ENCODE measurements at places on chromosomes 6 and 20. TPM values are rescaled to one million over a fixed set of nuclear protein-coding genes. Genes with fewer than 3 reads are reported as not detected.

GRCh38 chr6:119587537-119587936, 238.0 kb upstream of the MAN1A1 start:
- DNase-seq = no peak

GRCh38 chr20:821046-821730, 12.3 kb upstream of the FAM110A start:
- no peak for DNase-seq

Gene TEAD3
- 3.0 TPM for total RNA-seq

Gene ADAM33
- 0.67 TPM for total RNA-seq

- DNase-seq = peak; percentile 80
Observed at GRCh38 chr20:63973636-63974401, 4.1 kb upstream of the ZNF512B start.

- no peak for DNase-seq
Observed at GRCh38 chr6:128736780-128737179, 146.2 kb upstream of the LAMA2 start.

- no peak for DNase-seq
Observed at GRCh38 chr20:53950031-53950430, 120.4 kb downstream of the BCAS1 start.

Gene ENTPD6
- total RNA-seq = 41.2 TPM

Gene HEY2
- total RNA-seq = 2.1 TPM

- DNase-seq = peak; percentile 79
Observed at GRCh38 chr6:43263314-43264178, 20.3 kb downstream of the TTBK1 start.

DNA sequence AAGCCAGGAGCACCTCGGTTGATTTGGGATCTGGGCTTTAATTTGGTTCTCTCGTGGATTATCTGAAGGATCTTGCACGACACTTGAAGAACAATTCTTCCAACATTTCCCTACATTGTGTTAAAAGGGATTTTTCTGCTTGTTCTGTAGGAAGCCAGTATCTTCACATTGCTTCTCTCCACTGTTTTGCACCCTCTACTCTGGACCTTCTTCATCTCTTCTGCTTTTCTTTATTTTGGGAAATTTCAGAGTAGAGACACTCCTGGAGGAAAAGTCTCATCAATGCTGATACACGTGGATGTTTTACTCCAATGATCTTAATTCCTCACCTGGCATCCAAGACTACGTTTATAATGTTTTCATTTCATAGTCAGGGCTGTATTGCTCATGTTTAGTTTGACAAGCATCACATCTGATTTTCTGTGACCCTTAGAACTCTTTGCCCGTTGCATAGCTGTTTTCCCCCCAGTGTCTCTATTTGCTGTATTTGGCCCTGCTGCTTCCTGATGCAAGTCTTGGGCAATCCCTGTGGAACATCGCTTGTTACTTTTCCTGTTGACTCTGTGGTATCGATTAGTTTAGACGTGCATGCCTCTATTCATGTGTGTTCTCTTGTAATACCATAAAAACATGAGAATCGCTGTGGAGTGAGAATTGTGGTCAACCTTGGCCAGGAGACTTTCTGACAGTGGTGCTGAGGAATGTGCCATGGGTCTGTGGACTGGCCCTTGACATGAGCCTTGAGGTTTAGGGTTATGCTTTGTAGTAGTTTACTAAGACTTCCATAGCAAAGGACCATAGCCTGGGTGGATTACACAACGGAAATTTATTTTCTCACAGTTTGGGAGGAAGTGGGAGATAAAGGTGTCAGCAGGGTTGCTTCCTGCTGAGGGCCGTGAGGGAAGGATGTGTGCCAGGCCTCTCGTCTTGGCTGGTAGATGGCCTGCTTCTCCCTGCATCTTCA, 12.5 kb downstream of the PLCB1 start:
- DNase-seq = no peak

DNA sequence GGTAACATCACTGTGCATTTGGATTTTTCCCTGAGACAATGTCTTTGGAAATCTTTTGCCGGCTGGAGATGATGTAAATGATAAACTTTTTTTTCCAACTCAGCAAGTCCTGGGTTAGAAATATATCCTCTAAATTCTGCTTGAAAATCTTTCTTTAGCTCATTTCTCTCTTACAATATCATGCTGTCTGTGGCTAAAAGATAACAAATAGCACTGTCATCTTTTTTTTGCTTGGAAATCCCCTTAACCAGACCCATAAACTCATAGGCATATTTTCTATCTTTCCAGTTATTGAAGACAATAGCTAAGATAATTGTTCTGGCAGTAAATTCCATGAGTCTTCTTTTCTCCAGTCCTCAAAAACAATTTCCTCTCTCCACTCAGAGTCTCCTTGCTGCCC, 481.5 kb downstream of the NKAIN2 start:
- DNase-seq = no peak

DNA sequence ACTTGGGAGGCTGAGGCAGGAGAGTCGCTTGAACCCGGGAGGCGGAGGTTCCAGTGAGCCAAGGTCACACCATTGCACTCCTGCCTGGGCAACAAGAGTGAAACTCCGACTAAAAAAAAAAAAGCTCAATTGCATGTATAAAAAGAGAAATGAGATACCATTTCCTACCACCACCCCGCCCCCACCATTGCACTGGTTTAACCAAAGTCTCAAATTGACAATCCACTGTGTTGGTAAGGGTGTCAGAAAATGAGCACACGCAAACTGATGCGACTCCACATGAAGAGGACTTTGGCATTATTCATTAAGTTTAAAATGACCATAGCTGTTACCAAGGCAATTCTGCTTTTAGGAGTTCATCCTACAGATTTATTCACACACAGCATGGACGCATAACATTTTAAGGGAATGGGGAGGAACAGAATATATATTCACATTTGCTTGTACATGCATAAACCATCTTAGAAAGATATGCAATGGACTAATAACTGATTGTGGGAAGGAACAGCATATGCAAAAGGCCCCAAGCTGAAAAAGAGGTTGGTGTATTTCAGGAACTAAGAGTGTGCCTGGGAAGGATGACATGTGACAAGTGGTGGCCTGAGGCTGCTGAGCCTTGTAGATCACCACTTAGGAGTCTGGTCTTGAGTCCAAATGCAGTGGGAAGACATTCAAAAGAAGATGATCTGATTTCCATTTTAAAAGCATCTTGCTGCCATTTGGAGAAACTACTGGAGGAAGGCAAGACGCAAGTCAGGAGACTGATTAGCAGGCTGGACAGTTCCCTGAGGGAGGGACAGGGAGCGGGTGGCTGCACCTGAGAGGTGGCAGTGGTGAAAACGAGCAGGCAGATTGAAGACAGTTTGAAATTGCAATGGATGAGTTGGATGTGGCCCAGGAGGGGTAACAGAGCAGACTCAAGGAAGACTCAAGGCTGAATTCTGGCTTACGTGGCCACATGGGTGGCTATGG, 37.2 kb upstream of the PTPN1 start:
- DNase-seq = no peak

GRCh38 chr20:51029556-51029955, 6.6 kb upstream of the KCNG1 start:
- DNase-seq = no peak

DNA sequence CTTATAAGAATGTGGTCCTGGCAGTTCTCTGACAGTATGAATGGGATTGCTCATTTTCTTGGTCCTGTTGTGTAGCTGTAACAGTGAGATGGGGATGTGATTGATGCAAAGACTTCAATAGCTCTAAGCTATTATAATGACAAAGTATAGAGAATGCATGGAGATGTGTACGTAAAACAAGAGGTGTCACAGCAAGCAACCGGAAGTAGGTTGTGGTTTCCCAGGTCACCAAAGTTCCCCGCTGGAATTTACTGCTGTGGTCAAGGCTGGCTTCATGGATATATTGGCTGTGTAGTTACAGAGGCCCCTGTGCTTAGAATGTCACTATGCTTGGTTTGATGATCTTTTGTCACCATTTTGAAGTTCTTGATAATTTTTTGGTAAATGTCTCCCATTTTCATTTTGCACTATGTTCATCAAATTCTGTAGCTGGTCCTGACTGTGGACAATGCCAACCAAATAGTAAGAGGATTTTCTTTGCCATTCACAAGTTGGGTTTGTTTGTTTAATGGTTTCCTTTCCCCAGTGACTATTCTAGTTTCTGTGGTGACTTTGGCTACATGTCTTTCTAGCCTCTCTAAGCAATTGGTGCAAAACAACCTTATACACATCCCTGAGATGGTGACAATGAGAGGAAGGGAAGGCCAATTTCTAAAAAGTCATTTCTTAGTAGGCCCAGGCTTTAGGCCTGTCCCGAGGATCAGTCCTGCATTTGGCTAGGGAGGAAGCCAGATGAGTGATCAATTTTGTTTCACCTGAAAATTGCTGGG, 10.5 kb downstream of the DNAH8 start:
- no peak for DNase-seq

DNA sequence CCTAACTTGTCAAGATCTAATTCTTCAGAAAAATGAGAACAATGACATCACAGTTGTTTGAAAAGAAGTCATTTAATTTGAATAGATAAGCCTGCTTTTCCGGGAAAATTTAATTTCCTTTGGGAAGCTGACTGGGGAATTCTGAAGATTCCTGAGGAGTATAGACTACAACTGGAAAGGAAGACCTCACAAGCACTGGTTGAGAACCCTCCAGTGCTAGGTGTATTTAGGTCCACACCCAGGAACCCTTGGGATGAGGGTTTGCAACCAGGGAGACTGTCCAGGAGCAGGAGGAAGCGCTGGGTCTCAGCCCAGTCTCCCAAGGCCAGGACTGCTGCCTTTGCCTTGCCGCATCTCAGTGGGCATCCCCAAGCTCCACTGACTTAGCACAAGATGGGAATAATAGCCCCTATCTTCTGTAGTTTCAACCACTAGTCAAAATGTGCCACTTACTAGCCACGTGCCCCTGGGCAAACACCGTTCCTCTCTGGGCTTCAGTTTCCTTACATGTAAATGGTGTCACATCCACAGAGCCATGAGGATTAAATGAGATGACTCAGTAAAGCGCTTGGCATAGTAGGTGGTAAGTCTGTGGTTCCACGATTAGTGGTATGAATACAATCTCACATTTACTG, 6.9 kb upstream of the CD93 start:
- DNase-seq = no peak

DNA sequence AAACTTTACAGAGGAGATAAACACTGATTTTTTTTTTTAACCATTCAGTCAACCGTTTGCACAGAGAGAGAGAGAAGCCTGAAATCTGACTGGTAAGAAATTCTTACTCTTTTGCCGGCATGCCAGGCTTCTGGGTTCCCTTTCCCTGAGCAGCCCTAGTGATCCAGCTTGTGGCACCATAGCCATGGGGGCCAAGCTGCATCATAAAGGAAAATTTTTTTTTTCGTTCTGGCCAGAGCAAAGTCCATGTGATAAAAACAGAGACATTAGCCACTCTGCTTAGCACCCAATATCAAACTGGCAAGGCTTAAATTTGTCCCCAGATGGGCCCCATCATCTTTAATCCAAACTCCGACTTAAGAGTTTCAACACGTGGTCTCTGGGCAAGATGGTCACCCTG, 44.5 kb downstream of the CEP85L start:
- no peak for DNase-seq

- no peak for DNase-seq
Observed at GRCh38 chr6:257774-258173, 34.5 kb upstream of the DUSP22 start.
